ENCODE measurements at places on chromosomes 1 and 21.

- DNase-seq: no peak
Observed at GRCh38 chr1:181919542-181919941, 142.0 kb downstream of the ZNF648 start.

GRCh38 chr1:23613191-23614031 lies 54.1 kb upstream of the ID3 start:
- peak; percentile 45 for DNase-seq

- DNase-seq: no peak
Observed at GRCh38 chr1:65002156-65002507, 35.8 kb upstream of the JAK1 start.

GRCh38 chr1:77671836-77672235 lies 10.6 kb downstream of the ZZZ3 start:
- DNase-seq: no peak

DNA sequence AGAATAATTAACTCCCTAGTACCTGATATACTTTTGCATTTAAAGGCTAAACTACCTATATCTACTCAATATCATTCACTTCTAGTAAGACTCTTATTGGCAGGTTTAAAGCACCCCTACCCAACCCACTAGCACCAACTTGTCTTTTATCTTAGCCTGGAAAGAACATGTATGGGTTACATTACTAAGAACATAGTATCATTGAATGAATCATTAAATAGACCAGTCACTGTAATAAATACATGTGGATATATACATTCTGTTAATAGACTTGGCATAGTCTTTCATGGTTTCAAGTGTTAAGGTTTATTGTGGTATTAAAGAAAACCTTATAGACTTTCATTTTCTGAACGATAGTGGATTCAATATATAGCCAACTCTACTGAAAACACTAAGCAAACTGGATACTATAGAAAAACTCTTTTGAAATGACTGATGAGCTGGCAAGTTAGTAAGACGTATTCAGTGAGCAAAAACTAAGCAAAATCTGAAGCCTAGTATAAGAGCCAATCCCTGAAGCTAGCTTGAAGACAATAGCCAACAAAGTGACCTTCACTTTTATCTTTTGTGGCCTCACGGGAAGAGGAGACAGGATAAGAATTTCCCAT lies 10.3 kb downstream of the HIVEP3 start:
- no peak for DNase-seq

DNA sequence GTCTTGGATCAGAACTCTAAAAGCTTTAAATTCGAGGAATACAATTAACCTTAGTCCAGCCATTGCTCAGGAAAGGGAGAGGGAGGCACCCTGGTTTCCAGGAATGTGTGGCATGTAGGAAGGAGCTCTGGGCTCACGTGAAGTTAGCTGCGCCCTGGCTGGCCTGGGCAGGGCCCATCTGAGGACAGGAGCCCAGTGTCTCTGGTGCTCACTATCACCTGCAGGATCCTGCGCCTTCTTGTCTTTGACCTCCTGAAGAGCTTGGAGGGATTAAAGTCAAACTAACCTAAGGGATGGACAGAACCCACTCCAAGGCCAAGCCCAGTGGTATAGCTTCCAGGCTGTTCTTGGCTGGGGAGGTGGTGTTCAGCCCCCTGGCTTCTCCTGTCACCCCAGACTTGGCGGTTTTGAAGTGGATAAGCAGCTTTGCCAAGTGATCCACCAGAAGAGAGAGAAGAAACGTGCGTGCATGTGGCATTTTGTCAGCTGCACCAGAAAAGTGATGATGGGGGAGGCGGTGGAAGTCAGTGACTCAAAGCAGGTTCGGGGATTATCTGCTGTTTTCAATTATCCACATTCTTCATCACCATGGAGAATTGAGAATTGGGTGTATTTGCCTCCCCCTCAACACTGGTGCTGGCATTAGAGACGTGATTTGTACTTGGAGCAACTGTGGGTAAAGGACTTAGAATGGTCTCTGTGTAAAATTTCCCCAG lies 11.9 kb upstream of the KCNN3 start:
- no peak for DNase-seq

DNA sequence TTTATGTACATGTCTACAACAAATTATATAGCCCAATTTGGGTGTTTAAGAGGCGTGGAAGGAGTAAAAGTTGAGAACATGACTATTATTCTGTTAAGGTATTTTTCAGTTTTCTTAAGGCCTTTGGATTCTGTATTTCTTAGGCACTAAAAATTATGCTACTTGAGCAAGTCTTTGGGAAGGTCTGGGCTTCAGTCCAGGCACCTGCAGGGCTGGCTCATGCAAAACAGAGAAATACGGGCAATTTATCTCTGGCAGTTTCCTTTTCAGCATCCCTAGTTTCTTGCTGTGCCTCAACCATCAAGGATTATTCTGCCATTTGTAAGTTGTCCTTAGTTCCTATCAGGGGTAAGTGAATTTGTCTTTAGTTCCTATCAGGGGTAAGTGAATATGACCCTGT lies 358.8 kb upstream of the B3GALT2 start:
- DNase-seq: no peak

GRCh38 chr1:193588311-193589082 lies 402.1 kb upstream of the B3GALT2 start:
- DNase-seq: no peak

DNA sequence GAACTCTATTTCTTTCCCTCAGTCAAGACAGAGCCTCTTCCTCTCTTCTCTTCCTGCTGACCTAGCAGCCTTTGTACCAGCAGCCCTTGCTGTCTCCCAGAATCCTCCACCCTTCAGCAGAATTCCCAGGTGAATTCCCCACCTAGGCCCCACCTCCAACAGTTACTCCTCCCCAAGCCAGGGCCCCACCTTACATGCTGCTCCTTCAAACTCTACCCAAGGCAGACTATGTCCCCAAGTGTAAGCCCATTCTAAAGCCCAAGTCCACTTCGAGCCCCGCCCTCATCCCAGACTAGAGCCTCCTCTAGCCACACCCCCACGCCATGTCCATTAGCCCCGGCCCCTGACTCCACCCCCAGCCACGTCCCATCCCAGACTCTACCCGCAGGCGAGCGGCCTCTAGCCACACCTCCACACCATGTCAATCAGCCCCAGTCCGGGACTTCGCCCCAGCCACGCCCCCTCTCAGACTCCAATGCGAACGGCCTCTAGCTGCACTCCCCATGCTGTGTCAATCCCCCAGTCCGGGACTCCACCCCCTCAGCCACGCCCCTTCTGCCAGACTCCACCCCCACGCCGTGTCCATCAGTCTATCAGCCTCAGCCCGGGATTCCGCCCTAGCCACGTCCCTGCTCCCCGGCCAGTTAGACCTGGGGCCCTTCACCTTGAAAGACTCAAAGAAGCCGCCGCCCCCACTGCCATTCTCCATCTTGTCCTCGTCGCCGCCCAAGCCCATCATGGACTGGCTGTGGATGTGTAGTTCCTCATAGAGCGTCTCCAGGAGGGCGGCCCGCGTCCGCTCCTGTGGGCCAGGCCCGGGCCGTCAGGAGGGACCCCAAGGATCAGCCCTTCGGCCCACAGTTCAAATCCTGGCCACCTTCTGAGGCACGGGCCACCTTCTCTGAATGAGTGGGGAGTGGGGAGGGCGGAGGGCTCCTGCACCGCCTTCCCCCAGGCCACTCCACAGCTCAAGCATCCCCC lies 61.3 kb downstream of the RAP1GAP start:
- DNase-seq: peak; percentile 47

- DNase-seq: peak; percentile 58
Observed at GRCh38 chr1:205286335-205286950, 35.1 kb downstream of the NUAK2 start.

- DNase-seq: peak; percentile 32
Observed at GRCh38 chr1:67174716-67175284, 8.5 kb downstream of the IL23R start.

DNA sequence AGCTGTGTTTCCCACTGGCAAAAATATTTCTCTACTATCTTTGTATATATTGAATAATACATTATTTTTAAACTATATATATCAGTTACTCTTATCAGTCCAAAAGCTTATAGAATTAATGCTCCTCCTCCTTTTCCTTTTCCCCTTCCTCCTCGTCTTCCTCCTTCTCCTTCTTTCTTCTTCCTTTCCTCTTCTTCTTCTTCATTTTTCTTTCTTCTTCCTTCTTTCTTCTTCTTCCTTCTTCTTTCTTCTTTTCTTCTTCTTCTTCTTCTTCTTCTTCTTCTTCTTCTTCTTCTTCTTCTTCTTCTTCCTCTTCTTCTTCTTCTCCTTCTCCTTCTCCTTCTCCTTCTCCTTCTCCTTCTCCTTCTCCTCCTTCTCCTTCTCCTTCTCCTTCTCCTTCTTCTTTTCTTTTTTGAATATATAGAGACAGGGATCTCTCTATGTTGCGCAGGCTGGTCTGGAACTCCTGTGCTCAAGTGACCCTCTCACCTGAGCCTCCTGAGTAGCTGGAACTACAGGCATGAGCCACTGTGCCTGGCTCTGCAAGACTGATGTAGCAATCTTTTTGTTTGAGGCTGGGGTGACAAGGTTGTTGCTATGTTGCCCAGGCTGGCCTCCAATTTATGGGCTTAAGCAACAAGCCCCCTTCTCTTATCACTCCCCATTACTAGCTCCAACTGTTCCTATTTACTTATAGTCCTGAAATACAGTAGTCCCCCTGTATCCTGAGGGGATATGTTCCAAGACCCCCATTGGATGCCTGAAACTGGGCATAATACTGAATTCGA lies 47.4 kb downstream of the MAGI3 start:
- no peak for DNase-seq

DNA sequence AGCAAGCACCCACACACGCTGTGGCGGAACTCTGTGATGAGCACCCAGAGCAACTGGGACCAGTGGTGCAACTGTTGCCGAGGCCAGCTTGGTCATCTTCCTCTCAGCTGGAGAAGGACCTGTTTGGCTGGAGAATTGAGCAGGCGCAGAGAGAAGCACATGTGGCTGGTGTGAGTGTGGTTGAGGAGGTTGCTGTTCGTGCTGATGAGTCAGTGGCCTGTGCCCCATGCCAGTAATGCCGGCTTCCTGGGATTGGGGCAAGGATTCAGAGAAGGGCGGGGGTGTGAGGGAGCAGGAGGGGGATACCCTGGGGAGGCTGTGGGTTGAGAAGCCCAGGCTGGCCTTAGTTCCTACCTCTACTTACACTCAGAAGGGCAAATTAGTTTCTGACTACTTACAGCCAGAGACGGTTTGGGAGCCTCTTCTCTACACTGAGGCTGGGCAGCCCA lies 57.5 kb upstream of the EPS8L3 start:
- DNase-seq: peak; percentile 22

GRCh38 chr1:108554682-108555427 lies 5.0 kb upstream of the EEIG2 start:
- DNase-seq: no peak

GRCh38 chr1:219239518-219239917 lies 65.8 kb downstream of the LYPLAL1 start:
- DNase-seq: no peak

- DNase-seq: no peak
Observed at GRCh38 chr1:225813214-225813964, 3.5 kb downstream of the EPHX1 start.

- DNase-seq: no peak
Observed at GRCh38 chr1:209130886-209131285, 452.6 kb upstream of the CAMK1G start.

DNA sequence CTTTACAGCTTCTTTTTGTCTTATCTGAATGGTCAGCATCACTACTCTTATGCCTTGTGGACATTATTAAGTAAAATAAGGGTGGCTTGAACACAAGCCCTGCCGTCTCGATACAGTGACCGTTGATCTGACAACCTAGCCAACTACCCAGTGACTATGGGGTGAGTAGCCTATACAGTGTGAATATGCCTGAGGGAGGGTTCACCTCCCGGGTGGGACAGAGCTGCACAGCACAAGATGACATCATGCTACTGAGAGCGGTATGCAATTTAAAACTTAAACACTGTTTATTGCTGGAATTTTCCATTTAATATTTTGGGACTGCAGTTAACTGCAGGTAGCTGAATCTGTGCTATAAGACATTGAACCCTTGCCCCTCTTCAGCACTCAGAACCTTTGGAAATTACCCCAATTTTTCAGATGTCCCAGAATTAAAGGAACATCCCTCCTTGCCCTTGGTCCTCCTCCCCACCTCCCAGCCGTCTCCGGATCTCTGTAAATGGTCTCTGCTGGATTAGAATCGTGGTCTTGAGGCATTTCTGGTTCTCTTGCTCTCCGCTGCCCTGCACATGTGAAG lies 618.5 kb downstream of the PTPRU start:
- DNase-seq: no peak

DNA sequence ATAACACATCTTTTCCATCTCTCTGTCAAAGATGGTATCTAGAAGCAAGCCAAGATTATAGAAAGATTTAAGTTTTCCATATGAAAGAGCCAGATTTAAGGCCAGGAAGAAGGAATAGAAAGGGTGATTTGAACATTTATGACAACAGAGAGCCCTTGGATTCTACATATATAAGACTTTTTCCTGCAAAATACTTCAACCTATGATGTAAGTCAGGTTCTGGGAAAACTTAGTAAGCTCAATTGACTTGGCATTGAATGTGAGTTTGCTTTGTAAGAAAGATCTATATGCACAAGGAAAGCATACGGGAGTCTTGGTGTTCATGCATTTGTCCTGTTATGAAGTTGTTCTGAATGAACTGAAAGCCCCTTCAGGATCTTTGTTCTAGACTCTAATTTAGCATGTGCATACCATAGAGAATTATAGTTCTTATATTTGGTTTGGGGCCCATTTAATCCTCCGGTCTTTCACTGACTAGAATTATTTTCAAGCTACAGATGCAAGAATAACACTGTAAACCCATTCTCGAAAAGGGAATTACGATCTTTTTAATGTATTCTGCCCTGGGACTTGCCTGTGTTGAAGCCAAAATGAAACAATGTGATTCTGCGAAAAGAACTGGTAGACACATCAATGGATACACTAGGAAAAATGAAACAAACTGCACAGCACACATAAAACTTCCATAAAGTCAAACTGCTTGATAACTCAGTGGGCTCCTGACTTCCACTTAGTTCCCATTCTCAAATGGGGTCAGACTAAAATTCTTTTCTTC lies 152.8 kb downstream of the DISP1 start:
- DNase-seq: no peak

DNA sequence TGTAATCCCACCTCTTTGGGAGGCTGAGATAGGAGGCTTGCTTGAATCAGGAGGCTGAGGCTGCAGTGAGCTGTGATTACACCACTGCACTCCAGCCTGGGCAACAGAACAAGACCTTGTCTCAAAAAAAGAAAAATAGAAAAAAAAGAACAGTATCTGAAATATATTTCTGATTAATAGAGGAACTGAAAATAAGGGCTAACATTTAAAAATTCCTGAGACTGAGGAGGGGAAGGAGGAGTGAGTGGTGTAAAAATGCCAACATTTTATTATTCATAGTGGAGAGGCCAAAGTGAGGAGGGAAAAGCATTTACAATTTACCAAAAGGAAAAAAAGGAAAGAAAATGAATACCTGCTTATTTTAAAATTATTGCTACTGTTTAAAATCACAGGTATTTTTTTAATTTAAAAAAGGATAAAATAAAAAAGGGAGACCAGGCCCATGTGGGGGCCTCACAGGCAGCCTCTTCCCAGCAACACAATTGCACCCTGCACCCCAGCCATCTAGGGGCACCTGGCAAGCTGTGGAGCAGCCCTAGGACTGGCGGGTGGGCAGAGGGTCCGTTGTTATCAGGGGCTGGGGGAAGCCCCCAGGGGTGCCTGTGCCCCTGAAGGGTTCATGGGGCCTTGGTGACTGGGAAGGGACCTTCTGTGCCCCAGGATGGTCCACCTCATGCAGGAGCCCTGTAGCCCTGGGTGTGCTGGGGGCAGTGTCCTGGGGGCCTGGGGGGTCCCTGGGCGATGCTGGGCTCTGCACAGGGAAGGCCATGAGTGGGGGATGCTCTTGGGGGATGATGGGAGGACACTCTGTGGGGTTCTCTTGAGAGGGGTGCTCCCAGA lies 34.8 kb upstream of the ADARB1 start:
- no peak for DNase-seq

- no peak for DNase-seq
Observed at GRCh38 chr1:234320549-234320948, 52.7 kb upstream of the COA6 start.

- DNase-seq: no peak
Observed at GRCh38 chr1:170806961-170807360, 128.4 kb upstream of the MROH9 start.

Measured in activated naive CD4-positive, alpha-beta T cell treated with Interleukin-2 at 50 U/mL for 16 hours (primary cell).